NCI-H2081 treated with DMSO at 0.1 percent for 48 hours (cell line): ENCODE measurements at places on chromosomes 2 and 18.

GRCh38 chr2:792687-793086, 115.5 kb upstream of the TMEM18 start:
- DNase-seq = no peak

DNA sequence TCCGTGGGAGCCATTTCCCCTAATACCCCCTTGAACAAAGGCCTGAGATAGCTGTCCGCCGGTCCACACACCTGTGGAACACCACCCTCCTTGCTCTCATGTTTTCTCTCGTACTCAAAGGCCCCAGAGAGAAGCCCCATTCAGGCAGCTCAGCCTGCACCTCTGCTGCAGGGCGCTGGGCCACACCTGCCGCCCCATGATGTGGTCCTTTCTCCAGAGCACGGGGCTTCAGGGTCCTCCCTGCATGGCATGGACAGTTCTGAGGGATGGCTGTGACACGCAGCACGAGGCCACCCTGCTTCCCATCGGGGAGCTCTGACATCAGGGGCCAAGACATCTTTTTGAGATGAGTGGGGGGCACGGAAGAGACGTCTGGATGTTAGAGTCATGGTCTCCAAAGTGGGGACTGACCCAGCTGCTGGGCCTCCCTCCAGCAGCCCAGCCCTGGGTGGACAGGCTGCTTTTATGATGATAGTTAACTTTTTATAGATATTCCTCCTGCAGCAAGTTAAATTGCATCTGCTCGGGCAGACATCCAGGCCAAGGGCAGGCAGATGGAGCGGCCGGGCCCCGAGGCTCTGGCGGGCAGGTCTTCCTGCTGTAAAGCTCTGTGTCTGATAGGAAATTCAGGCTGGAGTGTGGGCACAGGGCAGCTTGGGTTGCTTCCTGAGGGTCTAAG, 56.7 kb downstream of the SDC1 start:
- DNase-seq = no peak

DNA sequence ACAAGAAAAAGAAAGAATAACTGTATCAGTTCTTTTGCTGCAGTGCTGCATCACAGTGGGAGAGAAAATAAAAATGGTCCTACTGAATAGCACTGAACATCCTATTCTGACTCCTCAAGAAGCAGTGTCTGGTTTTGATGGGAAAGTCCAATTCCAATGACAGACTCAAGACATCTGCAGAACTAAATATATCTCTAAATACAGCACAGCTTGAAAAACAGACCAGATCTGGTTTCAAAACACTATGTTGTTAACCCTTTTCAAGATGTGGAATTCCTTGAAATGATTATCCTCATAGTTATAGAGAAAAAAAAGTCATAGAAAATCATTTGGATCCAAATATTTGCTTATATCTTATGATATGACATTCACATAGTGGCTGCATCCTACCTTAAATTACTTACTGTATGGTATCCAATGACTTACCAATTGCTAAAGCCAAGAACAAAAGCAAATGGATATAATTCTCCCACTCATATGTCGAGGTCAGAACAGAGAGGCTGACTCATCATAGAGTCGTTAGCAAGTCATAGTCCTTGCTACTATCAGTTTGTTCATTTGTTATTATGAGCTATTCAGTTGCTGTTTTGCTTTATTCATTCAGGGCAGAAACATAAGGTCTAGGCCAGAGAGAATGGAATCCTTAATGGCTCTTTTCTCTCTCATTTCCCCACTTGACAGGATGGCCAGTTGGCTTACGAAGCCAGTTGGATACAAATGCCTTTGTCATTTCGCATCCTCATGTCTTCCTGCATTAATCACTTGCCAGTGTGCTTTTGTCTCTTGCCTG, 62.5 kb upstream of the ACVR2A start:
- DNase-seq = no peak

DNA sequence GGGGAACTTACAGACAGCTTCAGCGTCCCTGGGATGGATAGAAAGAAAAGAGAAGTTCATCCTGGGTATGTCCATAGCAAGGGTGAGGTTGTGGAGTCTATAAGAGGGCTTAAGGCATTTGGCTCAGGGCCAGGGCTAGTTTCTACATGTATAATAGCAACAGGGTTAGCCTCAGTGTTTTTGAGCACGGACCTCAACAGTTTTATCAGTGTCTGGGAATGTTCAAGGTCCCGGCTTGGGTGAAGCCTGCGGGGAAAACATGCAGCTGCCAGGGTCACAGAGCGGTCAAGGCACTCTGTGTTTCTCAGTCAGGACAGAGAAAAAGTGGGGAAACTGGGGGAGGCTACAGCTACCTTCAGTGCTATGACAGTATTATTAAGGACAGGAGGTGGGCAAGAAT, 427.7 kb upstream of the HS6ST1 start:
- DNase-seq = no peak

- DNase-seq = no peak
Measured at GRCh38 chr2:101064868-101065549, 62.9 kb downstream of the RPL31 start.

DNA sequence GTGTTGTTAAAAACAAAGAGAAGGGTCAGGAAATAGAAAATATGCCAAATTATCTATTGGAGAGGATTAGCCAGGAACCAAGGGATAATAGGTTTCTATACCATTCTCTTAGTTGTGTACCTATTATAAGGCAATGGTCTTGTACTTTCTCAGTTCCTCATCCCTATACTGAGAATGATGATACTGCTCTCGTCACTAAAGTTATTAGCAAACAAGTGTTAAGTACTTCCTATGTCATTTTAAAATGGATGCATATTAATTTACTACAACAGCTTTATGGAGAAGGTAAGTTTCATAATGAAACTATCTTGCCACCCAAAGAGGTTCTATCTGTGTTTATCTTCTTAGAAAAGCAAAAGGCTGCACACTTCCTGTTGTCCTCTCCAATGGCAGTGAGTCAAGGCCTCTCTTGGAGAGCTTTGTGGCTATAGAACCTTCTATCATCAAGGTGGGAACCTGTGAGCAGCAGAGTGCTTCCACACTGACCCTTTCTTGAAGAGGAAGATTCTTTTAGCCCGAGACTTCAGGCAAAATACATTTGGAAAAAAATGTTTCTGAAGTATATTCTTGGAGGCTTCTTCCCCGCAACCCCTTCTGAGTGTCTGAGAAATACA, 460.7 kb upstream of the FANCL start:
- no peak for DNase-seq

- DNase-seq = no peak
Measured at GRCh38 chr2:65027616-65028244, 28.5 kb upstream of the CEP68 start.

- no peak for DNase-seq
Measured at GRCh38 chr2:215454519-215455246, 18.8 kb upstream of the FN1 start.

DNA sequence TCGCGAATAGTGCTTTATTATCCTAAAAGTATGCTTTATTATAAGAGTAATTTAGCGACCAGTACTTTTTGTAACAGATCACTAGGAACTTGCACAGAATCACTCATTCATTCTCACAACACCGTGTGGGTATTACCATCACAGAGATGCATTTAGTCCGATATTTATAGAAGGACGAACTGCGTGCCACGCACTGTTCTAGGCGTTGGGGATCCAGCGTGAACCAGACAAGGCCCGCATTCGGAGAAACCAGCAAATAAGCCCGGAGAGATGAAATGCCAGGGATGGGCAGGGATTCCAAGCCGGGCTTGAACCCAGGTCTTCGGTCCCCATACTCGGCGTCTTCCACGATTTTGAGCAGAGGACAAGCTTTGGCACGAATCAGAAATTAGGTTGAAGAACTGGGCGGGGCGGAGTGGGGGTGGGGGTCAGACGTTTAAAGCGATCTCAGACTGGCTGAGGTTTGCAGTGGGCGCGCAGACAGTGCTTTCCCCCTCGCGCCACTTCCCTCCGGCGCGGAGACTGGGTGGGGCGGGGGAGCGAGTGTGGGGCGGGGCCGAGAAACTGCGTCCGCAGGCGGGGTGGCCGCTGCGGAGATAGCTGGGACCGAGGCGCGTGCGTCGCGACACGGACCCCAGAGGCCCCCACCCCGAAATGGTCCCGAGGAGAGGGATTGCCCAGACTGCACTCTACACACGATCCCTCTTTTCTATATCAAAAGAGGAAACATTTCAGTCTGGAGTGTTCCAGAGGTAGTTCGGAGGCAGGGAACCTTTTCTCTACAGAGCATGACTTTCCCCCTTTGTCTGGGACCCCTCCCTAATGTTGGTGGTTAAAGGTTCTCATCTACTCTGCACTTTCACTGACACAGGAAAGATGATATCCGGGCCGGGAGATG, 1.1 kb upstream of the CXCR4 start:
- no peak for DNase-seq

- DNase-seq = no peak
Measured at GRCh38 chr2:220687231-220687843, 884.8 kb downstream of the EPHA4 start.

GRCh38 chr2:129199501-129199900, 780.0 kb upstream of the RAB6C start:
- no peak for DNase-seq

- DNase-seq = no peak
Measured at GRCh38 chr18:37853706-37854105, 288.1 kb upstream of the CELF4 start.

- no peak for DNase-seq
Measured at GRCh38 chr2:196836440-196836839, 27.3 kb upstream of the C2orf66 start.

DNA sequence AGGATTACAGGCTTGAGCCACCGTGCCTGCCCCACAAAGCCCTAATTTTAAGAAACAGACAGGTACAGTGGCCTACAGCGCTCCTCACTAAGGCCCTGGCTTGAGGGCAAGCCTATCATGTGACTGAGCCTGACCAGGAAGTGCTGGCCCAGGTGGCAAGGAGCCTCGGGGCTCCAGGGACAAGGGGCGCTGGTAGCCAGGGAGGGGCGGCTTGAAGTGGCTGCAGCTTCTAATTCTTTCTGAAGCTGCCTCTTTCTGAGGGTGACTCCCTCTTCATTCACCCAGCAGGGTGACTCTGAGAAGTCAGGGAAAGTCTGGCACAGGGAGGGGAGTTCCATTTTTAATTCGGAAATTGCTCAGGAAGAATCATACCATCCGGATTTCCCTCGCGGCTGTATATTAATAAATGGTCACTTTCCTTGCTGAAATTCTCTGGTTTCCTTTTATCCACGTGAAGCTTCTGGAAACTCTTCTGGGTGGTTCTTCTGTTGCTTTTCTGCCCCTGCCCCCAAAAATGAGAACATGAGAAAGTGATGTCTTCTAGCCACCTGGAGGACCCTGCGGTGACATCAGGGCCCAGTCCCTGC, 115.7 kb downstream of the FAM210A start:
- no peak for DNase-seq

GRCh38 chr2:98777076-98777475, 46.1 kb upstream of the MGAT4A start:
- no peak for DNase-seq

GRCh38 chr2:108477099-108477498, 28.1 kb downstream of the GCC2 start:
- no peak for DNase-seq

DNA sequence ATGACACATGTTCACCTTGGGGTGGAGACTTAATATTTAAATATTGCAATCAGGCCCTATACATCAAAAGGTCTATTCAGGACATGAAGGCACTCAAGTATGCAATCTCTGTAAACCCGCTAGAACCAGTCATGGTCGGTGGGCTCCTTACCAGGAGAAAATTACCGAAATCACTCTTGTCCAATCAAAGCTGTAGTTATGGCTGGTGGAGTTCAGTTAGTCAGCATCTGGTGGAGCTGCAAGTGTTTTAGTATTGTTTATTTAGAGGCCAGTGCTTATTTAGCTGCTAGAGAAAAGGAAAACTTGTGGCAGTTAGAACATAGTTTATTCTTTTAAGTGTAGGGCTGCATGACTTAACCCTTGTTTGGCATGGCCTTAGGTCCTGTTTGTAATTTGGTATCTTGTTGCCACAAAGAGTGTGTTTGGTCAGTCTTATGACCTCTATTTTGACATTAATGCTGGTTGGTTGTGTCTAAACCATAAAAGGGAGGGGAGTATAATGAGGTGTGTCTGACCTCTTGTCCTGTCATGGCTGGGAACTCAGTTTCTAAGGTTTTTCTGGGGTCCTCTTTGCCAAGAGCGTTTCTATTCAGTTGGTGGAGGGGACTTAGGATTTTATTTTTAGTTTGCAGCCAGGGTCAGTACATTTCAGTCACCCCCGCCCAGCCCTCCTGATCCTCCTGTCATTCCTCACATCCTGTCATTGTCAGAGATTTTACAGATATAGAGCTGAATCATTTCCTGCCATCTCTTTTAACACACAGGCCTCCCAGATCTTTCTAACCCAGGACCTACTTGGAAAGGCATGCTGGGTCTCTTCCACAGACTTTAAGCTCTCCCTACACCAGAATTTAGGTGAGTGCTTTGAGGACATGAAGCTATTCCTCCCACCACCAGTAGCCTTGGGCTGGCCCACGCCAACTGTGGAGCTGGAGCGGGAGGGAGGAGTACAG, 108.1 kb downstream of the XRCC5 start:
- DNase-seq = no peak

GRCh38 chr2:105143467-105144151, 97.9 kb upstream of the GPR45 start:
- DNase-seq = no peak

DNA sequence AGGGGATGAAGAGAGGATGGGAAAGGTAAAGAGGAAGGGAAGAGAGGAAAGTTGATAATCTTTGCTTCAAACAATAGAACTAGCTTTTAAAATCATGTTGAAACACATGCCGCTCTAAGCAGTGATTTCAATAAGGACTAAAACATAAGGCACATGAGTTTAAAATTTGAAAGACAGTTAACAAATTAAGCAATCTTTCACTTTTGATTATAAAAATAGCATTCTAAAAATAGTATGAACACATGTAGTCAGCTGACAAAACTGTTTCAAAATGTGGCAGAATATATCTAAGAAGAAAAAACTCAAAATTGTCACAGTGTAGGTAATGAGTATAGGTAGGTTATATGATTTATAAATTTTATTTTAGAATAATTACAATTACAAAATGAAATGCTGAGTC, 25.3 kb downstream of the PSME4 start:
- DNase-seq = no peak

DNA sequence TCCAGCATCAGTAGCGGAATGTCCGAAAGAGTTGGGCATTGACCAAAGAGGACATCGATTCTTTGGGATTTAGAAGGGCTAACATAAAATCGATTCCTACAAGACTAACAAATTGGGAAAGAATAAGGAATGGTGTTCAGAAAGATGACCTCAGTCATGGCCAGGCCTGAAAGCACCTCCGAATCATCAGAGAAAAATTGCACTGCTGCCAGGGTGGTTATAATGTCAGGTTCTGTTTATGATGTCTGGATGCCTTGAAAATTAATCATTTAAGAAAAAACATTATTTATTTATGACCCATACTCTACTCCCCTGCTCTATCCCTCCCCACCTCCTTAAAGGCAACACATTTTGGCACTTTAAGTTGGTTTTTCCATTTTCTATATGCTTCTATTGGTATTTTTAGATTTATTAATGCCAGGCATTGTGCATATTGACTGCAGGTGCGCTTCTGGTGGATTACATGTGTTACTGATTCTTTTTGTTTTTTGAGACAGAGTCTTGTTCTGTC, 104.7 kb downstream of the MYCN start:
- DNase-seq = no peak

DNA sequence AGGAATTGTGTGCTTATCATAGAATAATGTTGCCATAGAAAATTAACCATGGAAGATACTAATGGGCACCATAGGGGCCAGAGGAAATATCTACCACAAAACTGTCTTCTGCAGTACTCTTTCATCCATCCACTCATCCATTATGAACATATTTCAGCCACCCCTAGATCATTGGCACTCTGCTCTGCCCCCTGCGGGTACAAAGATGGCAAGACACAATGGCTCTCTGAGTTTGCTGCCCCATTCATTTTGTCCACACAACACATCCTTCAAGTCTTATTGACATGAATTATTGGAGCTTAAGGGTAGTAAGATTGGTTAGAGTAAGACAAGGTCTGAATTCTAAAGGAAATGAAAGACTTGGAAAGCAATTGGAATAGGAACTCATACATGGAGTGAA, 1224.7 kb upstream of the CELF4 start:
- no peak for DNase-seq
